H9 (cell line): ENCODE measurements at places on chromosomes 12 and 14. TPM values are rescaled to one million over a fixed set of nuclear protein-coding genes. Genes with fewer than 3 reads are reported as not detected.

DNA sequence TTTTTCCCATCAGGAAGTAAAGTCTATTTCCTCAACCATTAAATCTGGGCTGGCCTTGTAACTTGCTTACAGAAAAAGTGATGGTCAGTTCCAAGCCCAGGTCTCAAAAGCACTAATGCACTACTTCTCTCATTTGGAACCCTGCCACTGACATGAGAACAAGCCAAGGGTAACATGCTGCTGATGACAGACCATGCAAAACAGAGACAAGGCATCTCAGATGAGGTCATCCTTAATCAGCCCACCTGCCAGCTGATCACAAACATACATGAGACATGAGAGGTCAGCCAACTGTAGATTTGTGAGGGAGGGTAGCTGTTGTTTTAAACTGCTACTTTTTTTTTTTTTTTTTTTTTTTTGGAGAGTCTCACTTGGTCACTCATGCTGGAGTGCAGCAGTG is 16.2 kb downstream of the TWF1 start:
- no peak for DNase-seq

MOAP1 gene
- total RNA-seq: 13.6 and 14.7 TPM in 2 replicates

DNA sequence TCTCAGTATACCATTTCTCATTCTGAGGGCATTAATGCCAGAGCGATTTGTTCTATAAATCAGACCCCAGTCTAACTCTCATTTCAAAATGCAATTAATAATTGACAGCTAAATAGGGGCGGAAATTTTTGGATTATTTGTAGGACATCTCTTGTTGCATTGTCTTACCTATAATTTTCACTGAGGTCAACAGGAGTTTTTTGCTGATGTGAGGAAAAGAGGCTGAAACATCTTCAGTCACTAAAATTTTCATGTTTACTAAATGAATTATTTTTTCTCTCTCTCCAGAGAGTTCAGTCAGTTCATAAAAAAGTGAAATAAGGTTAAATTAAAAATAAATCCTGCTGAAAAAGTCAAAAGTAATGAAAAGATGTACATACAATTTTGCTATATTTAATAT is 295.9 kb downstream of the CCER1 start:
- no peak for DNase-seq

DNA sequence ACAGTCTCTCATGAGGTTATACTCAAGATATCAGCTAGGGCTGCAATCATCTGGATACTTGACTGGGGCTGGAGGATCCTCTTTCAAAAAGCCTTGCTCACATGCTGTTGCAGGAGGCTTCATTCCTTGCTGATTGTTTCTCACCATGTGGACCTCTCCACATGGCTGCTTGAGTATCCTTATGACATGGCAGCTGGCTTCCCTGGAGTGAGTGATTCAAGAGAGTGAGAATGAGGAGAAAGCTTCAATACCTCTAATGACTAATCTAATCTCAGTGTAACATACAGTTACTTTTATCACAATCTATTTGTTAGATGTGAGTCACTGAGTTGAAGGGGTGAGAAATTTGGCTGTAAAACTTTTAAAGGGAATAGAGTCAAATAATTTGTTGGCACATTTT is 14.4 kb upstream of the SDR39U1 start:
- no peak for DNase-seq

- DNase-seq: no peak
These were observed 2.3 kb downstream of the SETD1B start for GRCh38 chr12:121806009-121806545.

GRCh38 chr14:58309086-58309485 is 10.7 kb downstream of the ARID4A start:
- no peak for DNase-seq

GRCh38 chr12:111368291-111368787 is 556 bp downstream of the PHETA1 start:
- DNase-seq: no peak

DDN gene
- total RNA-seq: 0.35 and 0.39 TPM in 2 replicates

PIK3C2G gene
- not detected in 2 replicates for total RNA-seq

GRCh38 chr12:128267651-128268378 is 845 bp downstream of the TMEM132C start:
- peak; percentile 51 for DNase-seq

- DNase-seq: no peak
These were observed 206.5 kb upstream of the EEA1 start for GRCh38 chr12:93135286-93136239.

RD3L gene
- not detected in 2 replicates for total RNA-seq

RFC5 gene
- total RNA-seq: 47.2 and 50.4 TPM in 2 replicates

KRT83 gene
- not detected in 2 replicates for total RNA-seq

SERPINA9 gene
- total RNA-seq: not detected in 2 replicates

DNA sequence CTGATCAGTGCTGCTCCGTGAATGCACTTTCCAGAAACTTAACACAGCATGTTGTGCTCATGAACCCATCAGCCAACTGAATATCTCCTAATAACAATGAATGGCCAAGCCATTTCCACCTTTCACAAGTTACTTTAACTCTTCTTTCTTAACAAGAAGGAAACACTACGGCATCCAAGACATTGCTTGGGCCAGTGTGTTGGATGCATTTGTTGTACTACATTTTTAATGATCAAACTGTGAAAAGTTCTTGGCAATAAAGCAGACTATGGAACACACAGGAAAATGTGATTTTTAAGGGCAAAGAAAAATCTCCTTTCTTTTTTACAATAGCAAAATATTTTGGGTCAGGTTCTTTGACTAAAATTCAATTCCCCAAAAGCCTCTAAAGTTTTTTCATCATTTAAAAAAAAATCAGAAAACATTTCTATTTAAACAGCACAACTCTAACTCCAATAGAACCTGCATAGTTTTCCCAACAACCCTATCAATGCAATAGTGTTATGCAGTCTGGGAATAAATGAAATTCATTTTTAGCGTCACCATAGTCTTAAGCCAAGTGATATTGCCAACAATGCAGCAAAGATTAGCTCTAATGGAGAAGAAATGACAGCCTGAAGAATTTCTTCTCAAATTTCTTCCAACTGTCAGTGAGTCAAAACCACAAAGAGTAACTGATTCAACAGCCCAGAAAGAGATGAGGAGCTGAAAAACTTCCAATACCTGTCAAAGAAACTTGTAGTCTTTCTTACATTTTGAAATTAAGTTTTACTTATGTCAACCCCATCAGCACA is 50.7 kb upstream of the PTPRR start:
- no peak for DNase-seq

IQSEC3 gene
- total RNA-seq: 0.50 and 0.55 TPM in 2 replicates

GRCh38 chr14:63468294-63468693 is 74.9 kb downstream of the PPP2R5E start:
- DNase-seq: no peak

KRT4 gene
- total RNA-seq: not detected in 2 replicates

DNA sequence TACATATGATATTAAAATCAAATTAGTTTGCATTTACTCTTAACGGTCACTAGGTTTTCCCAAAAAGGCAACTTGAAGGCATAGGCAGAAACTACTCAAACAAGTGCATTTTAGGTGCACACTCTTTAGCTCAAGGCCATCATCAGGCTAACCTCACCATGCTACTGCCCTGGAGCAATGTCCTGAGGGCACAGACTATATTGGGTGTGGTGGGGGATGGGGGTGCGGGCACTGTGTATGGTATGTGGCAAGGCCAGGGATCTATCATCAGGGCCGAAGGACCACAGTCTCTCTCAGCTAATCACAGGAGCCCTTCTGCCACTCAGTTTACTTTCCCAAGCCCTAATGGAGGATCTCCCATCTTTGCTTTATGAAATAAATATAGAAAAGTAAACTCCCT is 51.9 kb downstream of the SH2B3 start:
- no peak for DNase-seq

GRCh38 chr14:54443981-54444380 is 2.8 kb upstream of the CNIH1 start:
- no peak for DNase-seq

MARS1 gene
- 352 and 368 TPM in 2 replicates for total RNA-seq

GRCh38 chr14:23639891-23640523 is 3.8 kb downstream of the DHRS2 start:
- DNase-seq: no peak

DNA sequence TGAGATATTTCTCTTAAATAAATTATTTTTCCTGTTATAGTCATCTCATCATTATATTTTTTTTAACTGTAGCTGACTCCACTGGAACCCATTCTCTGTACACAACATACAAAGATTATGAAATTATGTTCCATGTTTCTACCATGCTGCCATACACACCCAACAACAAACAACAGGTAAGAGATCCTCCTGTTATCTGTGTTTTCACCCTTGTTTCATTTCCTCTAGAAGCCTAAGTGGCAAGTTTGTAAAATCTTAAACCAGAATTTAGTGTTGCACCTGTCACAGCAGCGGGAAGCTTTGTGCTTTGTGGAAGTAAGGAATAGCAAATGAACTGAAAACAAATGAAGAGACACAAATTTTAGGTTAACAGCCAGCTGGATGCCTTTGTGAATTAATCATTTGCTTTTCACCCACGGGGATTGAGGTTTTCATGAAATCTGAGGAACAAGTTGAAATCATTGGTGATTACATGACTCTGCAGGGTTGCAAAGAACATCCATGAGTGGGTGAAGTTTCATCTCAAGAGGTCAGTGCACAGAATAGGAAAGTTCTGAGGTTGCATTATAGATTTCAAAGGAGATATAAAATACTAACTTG is 273.9 kb upstream of the RGS6 start:
- no peak for DNase-seq

GRCh38 chr14:39229222-39229543 is 4.5 kb upstream of the MIA2 start:
- no peak for DNase-seq

GRCh38 chr12:119505001-119505400 is 88.6 kb upstream of the TMEM233 start:
- no peak for DNase-seq

LRRC43 gene
- total RNA-seq: 0.46 and 0.53 TPM in 2 replicates

DNA sequence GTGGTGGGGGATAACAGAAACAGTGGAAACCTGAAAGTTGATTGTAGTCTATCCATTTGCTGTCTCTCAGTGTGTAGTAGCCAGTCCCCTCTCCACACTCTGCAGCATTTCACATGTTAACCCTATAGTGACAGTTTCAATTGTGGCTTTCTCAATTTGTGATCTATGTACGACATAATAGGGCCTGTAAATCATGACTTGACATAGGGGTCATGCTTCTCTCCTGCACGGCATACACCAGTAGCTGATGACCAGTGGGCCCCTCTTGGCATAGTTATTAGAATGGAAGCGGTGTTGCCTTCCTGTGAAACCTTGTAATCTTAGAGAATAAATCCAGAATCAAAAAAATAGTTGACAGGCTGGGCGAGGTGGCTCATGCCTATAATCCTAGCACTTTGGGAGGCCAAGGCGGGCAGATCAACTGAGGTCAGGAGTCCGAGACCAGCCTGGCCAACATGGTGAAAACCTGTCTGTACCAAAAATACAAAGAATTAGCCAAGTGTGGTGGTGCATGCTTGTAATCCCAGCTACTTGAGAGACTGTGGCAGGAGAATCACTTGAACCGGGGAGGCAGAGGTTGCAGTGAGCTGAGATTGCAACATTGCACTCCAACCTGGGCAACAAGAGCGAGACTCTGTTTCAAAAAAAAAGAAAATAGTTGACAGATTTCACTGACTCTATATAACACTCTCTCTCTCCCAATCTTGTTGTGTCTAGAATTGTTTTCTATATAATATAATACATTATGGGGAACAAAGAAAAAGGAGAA is 44.6 kb upstream of the VSX2 start:
- no peak for DNase-seq

- no peak for DNase-seq
These were observed 4.4 kb upstream of the NID2 start for GRCh38 chr14:52073251-52073650.

CEP290 gene
- total RNA-seq: 10.0 and 12.8 TPM in 2 replicates

DNA sequence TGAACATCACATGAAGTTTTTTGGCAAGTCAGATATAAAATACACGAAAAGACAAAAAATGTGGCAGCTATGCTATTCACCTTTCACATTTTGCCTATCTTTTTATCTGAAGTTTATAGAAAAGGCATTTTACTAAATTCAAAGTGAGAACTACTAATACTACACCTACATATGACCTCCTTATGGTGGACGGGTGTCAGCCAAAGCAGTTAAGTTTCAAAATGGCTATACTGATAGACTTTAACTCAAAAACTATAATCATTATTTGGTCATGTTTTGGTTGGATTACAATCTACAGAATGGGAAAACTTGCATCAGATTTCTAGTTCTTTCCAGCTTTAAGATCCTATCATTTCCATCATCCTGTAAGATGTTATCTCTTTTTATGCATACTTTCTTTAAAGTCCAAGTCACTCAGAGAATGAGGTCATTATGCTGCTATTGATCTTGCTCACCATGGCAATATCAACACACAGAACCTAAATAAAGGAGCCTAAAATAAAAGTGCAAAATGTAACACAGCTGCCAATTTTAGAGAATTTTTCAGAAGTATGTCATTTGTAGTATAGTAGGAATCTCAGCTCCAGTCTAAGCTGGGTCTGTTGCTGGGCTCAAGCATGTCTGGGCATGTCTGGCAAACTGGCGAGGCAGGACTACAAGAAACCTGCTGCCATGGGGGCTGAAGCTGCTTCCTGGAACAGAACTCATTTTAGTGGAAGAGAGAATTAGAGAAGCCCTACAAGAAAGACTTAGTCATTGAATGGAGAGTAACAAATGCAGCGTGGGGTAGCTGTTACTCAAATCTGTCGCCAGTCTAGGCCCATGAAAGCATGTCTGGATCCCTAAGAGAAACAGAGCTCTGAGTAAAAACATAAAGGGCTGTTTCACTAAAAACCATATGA is 7.6 kb upstream of the AEBP2 start:
- peak; percentile 64 for DNase-seq

- DNase-seq: no peak
These were observed 111.3 kb upstream of the GARIN2 start for GRCh38 chr14:67077921-67078320.

DNA sequence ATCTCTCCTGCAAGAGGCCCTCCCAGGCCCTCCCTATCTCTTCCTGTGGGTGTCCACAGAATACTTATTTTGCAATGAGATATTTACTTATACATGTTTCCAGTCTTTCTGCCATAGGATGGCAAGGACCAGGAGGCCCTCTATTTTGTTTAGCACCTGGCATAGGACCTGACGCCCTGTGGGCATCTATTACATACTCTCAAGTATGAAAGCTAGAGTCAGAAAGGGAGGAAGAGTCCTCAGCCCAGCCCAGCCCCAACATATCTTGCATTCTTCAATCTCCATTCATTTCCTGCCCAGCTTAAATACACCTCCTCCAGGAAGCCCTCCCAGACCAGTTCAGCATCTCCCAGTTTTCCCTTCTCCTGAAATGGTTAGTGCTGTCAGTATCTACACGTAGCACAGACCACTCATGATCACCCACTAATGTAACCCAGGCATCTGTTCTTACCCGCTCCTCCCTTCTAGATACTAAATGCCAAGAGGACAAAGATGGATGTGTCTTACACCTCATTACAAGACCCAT is 7.4 kb downstream of the FOXN4 start:
- no peak for DNase-seq

GRCh38 chr12:90627180-90627896 is 327.6 kb downstream of the CCER1 start:
- DNase-seq: no peak

GRCh38 chr12:106427917-106428316 is 70.4 kb downstream of the POLR3B start:
- no peak for DNase-seq

SPTSSA gene
- 22.4 and 23.3 TPM in 2 replicates for total RNA-seq

- DNase-seq: peak; percentile 24
These were observed 44.3 kb downstream of the CYP46A1 start for GRCh38 chr14:99728231-99728920.

GRCh38 chr14:75141062-75141461 is 14.2 kb upstream of the NEK9 start:
- DNase-seq: no peak

MANSC1 gene
- 9.1 and 9.8 TPM in 2 replicates for total RNA-seq
